NCI-H1417 treated with DMSO at 0.1 percent for 48 hours (cell line): ENCODE measurements at places on chromosomes 6 and 20.

DNA sequence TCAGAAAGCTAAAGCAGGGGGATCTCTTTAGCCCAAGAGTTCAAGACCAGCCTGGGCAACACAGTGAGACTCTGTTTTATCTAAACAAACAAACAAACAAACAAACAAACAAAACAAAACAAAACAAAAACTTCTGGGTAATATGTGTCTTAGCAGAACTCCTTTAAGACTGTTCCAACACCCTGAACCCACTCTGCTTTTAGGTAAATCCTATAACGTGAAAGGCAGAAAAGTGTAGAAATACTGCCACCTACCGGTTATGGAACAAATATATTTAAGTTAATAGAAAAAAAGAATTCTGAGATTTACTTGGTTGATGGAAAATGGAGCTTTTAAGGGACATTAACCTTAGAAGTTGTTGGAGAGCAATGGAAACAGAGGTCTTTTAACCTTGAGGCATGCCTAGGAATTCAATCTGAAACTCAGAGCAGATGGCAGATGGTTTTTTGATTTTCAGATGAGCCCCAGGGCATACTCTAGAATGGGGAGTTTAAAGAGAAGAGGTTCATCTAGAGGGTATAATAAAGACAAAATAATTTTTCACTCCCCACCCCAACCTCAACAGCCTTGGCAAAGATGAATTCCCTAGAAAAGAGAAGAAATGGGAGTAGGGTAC lies 38.5 kb downstream of the SOD2 start:
- DNase-seq, result no peak

DNA sequence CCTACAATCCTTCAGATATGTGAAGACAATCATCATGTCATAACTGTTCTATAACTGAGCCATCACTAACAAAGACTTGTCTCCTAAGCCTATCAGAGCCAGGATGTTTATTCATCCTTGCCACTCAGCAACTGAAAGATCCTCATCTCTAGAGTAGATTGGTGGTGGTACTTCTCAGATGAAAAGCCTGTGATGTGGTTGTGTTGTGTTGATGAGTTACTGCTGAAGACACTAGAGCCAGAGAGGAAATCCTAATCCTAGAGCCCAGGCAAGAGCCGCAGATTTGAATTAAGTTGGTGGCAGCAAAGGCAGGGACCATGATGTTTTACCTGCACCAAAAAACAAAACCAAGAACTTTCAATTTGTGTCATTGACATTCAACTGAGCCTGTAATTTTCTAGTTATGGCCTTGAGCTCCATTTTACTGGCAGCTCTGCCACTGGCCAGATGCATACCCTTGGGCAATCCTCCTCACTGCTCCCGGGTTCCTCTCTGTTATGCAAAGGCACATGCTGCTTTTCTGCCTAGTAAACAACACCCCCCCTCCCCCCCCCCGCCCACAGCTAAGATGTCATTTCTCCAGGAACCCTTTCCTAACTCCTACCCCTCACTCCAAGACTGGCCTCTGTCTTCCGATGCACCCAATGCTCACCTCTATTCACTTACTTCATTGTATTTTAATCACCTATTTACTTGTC lies 50.2 kb upstream of the REV3L start:
- DNase-seq, result no peak

GRCh38 chr6:31144296-31144969 lies 5.6 kb upstream of the PSORS1C2 start:
- no peak for DNase-seq

GRCh38 chr6:116371120-116371917 lies 572 bp downstream of the DSE start:
- DNase-seq, result no peak

- no peak for DNase-seq
These were observed 224.4 kb downstream of the TPBG start for GRCh38 chr6:82588020-82588419.

- DNase-seq, result no peak
These were observed 61.8 kb downstream of the BANF2 start for GRCh38 chr20:17761604-17762003.

DNA sequence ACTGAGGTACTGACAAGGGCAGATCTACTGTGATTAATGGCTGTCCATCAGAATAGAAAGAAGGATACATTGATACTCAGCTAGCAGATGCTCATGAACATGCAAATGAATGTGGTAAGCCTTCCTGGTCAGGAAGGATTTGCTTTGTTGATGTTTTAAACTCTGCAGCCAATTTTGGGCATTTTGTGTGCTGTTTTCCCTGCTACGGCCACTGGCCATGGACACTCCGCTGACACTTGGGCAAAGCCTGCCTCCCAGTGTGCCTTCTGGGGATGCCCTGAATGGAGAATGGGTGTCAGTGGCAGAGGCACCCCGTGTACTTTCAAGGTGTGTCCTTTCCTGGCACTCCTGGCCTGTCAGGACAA lies 113.1 kb downstream of the SOBP start:
- no peak for DNase-seq

- no peak for DNase-seq
These were observed 268.8 kb downstream of the BTBD9 start for GRCh38 chr6:38370653-38371601.

GRCh38 chr6:57469072-57469471 lies 151.6 kb downstream of the PRIM2 start:
- DNase-seq, result no peak

DNA sequence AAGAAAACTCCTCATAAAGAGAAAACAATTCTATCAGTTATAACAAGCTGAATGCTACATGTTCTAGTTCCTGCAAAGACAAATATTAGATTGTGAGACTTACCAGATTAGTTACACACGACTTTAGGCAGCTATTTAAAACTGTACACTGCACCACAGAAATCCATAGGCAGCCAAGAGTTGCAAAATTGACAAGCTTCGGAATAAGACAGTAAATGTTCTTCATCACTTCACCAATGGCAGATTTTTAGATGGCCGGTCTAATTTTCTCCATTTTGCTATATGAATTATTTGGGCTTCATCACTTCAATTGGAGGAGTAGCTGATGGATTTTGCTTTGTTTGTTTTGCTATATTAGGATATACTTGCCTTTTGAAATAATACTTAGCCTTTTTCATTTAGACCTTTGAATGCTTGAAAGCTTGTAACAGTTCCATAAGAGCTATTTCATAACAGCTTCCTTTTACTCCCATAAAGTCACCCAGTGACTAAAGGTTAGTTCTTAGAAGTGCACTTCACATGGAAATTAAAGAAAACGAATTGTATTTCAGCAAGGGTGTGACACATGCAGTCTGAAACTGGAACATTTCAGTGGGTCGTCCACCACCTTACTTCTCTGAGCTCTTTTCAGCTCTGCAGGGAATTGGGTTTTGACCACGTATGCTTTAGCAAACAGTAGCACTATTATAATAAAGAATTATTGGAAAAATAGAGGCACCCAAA lies at the start of gene ROS1:
Gene ROS1, minus strand, starts transcription at position 512 of the 723 bp plus-strand sequence. Its CDS starts 286 bp downstream, at position 226.
- DNase-seq, result no peak

DNA sequence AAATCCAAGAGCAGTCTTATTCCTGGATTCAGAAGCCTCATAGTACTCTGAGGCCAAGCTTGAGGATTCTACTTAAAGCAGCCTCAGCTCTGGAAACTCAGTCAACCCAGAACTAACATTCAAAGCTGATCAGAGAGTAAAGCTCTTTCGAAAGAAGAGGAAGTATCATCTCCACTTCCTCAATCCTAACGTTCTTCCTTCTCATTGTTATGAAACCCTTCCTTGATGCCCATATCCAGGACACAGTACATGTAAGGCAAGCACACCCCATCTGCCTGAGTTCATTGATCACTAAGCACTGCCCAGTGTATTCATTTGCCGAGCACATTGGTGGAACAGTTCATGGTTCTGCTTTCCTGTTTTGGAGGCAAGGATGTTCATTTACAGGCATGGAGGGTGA lies at the start of gene IPCEF1:
Gene IPCEF1, minus strand, starts transcription at position 114 of the 400 bp plus-strand sequence. CDS start 90,856 bp downstream, outside the sequence.
- DNase-seq, result no peak

GRCh38 chr6:163646133-163646532 lies 231.6 kb downstream of the QKI start:
- no peak for DNase-seq

GRCh38 chr6:44489910-44490604 lies 102.6 kb downstream of the CDC5L start:
- DNase-seq, result no peak

DNA sequence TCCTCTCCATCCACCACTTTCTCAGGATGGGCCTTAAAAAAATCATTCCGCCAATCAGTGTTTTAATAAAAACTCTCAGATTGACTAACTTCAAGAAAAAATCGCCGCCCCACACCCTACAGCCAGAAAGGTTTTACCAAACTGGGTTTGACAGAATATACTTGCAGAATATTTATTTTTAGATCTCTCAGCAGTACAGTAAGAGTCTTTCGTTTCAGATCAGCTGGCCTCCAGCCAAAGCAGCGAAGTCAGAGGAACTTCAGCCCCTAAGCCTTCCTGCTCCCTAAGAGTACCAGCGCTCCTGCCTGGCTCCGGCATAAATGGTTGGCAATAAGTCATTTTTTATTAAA lies 24.7 kb downstream of the TBC1D7 start:
- DNase-seq, result no peak

DNA sequence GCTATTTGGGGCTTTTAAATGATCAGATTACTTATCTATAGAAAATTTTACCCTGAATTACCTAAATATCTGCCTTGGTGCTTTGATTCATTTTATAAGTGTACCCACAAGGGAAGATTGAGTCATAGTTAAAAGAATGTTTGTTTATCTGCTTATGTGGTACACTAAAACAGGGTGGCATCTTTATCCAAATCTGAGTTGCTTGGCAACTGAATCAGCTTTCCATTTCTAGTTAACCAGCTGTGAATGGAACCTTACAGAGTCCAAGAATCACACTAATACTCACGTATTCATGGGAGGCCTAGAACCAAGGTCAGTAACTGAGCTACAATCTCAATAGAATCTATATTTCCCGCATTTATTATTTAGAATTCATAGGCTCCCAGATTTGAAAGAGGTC lies 44.0 kb upstream of the CAP2 start:
- DNase-seq, result no peak

DNA sequence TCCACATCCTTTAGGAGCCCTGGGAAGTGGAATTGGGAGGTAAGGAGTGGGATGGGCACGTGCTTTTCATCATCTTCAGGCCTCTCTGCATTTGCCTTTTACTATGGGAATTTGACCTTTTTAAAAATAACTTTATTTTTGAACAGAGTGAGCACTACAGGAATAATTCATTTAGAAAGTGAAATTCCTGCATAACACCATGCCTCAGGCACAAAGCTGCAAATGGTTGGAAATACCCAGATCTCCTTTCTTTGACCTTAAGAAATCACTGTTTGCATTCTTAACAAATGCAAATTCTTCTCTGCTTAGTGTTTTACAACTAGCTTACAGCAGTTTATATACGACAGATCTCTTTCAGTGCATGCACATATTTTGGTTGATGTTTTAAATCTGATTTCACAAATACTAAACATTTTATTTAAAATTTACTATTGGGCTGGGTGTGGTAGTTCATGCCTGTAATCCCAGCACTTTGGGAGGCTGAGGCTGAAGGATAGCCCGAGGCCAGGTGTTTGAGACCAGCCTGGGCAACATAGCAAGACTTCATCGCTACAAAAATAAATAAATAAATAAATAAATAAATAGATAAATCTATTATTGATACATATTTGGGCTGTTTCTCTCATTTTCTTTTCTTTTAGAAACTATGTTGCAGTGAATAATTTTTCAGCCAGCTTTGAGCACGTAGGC lies 24.5 kb downstream of the CST8 start:
- DNase-seq, result no peak

DNA sequence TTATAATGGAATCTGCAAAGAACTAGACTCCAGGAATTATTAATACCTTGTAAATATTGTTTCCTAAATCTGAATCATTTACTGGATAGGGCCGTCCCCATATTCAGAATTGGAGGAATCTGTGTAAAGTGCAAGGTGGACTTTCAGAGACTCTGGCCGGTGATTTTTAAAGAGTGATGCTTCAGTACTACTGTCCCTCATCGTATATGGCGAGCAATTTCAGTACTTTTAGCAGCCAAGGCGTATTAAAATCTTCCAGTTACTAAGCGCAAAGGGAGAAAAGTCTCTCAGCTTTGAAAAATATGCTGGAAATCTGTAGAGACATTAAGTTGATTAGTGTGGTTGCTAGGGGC lies 483 bp downstream of the SMIM26 start:
- DNase-seq, result no peak

- DNase-seq, result no peak
These were observed 10.0 kb upstream of the POU3F2 start for GRCh38 chr6:98824162-98824901.

DNA sequence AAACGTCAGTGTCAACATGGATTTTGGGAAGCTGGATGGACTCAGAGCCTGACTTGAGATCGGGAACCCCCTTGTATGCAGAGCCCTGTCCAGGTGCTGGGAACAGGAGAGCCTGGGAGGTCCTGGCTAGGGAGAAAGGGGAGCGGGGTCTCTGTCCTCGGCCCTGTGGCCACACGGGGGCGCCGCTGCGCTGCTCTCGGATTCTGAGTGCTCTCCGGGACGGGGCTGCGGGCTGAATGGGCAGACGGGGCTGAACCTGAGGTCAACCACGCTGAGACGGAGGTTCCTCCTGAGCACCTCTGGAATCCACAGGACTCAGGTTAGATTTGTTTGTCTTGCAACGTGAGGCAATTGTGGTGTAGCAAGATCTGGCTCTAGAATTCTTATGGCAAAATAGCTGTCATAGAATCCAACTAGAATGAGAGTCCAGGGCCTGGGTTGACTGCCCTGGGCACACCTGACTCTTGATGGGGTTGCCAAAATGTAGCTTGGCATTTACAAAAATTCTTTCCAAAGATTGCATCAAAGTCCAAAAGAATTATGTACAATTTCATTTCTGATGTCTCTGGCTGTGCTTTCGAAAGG lies 20.6 kb upstream of the HLA-F start:
- no peak for DNase-seq

DNA sequence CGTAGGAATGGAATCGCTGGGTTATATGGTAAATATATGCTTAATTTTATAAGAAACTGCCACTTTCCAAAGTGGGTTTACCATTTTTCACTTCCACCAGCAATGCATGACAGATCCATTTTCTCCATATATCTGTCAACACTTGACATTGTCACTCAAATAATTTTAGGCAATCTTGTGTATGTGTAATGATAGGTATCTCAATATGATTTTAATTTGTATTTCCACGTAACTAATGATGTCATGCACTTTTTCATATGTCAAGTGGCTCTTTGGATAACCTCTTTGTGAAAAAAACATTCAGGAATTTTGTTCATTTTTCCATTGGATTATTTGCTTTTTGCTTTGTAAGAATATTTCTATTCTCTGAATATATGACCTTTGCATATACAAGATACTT lies 419.9 kb downstream of the BTBD3 start:
- DNase-seq, result no peak

GRCh38 chr6:44630125-44631028 lies 242.9 kb downstream of the CDC5L start:
- no peak for DNase-seq
